ENCODE measurements at places on chromosomes 4 and X.

DNA sequence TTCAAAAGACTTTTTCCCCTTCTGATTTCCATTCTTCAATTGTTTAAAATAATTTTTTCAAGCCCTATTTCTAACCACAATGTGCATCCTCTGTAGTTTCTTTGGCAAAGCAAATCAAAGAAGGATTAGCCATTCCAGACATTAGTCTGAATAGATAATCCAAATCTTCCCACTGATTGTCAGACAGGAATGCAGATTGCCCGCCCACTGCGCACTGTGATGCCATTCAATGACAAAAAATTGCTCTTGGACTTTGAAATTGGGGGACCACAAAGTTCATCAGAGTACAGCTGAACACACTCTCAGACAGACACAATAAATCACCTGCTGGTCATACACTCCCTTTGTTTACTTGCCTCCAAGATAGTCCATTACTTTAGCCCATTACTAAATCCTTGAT lies 216.5 kb upstream of the DKK2 start:
- DNase-seq = no peak

DNA sequence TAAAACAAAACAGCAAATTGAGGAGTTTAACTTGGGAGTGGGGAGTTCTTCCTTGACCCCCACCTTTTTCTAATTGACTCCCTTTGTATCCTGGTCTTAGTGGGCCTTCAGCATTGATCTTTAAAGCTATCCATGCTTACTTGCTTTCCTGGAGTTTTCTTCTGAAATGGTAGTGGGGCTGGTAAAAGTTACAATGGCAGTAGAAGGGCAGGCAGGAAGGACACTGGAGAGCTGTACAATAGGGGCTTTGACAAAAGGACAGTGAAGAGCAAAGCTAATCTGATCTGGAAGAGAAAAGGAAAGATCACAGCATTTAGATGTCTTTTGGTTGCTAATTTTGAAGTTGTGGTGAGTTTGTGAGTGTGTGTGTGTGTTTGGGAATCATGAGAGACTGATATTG lies 111.5 kb downstream of the MID1 start:
- no peak for DNase-seq

DNA sequence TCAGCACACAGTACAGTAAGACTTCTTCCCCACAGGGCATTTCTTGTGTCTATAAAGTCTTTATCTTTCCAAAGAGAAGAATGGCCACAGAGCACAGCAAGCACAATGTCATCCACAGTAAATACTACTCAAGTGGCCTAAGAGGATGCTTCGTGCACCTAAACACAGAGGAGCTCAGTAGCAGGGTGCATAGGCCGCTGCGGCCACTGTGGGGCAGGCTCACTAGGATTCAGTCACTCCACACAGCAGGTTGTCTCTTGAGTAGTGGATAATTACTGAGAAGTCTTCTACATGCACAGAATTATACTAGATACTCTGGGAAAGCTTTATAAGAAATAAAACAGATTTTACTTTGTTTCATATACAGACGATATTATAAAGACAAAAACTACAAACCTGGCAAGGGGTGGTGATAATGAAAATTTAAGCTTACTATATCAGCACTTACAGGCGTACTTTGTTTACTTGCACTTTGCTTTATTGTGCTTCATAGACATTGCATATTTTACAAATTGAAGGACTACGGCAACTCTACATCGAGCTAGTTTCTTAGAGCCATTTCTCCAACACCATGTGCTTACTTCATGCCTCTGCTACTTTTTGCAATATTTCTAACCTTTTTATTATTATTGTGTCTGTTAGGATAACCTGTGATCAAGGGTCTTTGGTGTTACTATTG lies 78.5 kb downstream of the PRDM5 start:
- DNase-seq = no peak

DNA sequence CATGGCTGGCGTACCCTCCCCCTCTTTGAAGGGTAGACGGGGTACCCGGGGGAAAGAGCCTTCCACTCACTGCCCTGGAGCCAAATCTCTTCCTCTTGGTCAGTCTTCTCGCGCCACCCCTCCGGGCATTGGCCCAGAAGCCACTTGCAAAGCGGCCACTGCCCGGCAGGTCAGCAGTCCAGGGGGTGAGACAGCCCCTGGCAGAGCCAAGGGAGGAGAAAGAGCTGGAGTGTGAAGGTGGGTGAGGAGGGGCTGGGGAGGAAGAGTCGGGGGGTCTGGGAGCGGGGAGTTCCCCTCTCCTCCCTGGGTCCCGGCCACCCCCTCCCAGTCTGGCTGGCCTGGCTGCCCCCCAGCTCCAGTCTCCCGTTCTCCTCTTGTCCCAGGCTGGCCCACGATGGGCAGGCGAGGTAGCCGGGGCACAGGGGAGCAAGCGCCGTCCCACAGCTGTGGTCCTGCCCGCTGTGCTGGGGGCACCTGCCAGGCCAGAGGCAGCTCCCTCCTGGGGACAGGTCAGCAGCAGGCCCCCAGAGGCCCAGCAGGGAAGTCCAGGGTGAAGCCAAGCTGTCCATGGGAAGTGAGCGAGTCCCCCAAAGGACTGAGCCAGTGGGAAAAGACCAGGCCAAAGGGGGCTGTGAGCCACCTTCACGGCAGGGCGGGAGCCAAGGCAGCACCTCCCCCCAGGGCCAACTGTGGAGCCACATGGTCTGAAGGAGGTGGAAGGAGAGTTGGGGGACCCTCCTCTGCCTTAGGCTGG lies 21.6 kb upstream of the DUSP9 start:
- no peak for DNase-seq

DNA sequence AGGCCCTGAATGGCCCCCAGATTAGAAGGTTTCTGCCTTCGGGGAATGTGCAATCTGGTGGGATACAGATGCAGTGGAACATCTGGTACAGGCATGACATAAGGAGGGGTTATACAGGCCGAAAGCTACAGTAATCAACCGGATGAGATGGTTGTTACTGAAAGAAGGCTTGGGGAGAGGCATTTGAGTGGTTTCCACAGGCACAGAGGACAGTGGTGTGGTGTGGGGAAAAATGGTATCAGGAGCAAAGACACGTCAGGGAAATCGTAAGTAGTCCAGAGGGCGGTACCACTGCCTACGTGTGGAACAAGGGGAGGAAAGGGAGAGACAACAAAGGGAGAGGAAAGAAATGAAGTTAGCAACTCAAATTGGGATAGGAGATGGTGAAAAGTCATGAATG lies 3.0 kb downstream of the PDLIM3 start:
- no peak for DNase-seq

DNA sequence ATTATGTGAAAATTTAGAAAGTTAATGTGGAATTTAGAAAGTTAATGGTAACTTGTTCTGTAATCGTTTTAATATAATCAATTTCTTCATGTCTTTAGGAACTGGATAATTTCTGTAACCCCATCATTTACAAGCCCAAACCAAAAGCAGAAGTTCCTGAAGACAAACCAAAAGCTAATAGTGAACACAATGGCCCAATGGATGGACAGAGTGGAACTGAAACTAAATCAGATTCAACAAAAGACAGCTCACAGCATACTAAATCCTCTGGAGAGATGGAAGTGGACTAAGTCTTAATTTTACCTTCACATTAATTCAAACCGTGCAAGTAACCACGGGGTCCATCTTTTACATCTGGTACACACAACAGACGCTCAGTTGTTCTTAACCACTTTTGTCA lies 48.1 kb upstream of the PLK4 start:
- no peak for DNase-seq

GRCh38 chr4:18100657-18101056 lies 79.1 kb upstream of the LCORL start:
- no peak for DNase-seq

GRCh38 chr4:105657117-105657765 lies 51.2 kb downstream of the INTS12 start:
- DNase-seq = no peak

DNA sequence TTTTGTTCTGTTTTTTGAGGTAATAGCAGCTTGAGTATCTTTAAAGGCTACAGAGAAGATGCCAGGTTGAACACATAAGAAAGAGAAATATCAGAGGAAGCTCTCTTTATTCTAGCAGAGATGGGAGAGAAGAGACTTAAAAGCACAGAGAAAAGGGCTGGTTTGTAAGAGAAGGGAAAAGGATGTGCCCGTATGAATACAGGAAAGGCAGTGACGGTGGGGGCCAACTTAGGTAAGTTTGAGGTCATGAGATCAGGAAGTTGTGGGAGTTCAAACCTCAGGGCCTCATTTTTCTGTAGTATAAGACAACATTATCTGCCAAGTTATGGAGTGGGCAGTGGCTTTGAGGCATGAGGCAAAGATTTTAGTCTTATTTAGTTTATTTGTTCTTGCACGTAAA lies 121.3 kb upstream of the S100G start:
- peak; percentile 0 for DNase-seq

DNA sequence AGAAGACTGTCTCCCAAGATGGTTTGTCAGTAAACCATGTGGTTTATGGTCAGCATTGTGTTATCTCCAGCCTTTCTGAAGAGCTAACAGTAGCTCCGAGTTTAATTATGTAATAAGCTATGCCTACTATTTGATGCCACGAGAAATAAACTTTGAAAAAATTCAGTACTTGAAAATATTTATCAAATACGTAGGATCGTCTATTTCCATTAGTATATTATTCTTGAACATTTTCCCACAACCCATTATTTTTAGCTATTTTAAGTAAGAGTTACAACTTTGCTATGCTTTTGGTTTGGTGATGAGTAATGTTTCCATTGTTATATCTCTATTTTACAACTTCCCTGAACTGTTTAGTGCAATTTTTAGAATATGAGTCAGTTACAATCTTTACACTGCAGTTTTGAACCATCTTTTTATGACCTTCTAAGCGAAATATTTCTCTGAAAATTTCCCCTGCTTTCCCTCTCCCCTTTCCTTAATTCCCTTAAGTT lies 44.5 kb upstream of the TRIM2 start:
- no peak for DNase-seq

GRCh38 chr4:47118192-47118929 lies 87.0 kb downstream of the GABRB1 start:
- DNase-seq = no peak

- DNase-seq = no peak
Observed at GRCh38 chr4:5460106-5460801, 248.1 kb downstream of the EVC2 start.

GRCh38 chr4:143344774-143345173 lies 8.1 kb downstream of the GAB1 start:
- DNase-seq = no peak

- peak; percentile 21 for DNase-seq
Observed at GRCh38 chr4:47010912-47011446, 17.6 kb upstream of the GABRA4 start.

DNA sequence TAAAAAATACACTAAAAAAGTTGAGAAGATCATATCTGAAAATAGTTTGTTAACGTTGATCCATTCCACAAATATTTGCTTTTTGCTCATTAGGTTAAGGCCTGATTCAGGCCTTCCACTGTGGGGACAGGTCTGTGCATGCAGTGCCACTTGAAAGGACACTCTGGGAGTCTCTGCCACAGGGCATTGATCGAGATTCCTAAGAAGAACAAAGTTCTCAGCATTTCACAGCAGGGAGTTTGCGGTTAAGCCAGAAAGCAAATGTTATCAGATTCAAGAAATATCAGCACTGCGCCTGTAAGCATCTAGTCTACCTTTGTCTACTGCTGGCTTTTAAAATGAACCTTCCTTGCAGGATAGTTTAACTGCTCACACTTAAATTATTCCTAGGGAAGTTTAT lies 62.2 kb upstream of the TNIP3 start:
- no peak for DNase-seq

DNA sequence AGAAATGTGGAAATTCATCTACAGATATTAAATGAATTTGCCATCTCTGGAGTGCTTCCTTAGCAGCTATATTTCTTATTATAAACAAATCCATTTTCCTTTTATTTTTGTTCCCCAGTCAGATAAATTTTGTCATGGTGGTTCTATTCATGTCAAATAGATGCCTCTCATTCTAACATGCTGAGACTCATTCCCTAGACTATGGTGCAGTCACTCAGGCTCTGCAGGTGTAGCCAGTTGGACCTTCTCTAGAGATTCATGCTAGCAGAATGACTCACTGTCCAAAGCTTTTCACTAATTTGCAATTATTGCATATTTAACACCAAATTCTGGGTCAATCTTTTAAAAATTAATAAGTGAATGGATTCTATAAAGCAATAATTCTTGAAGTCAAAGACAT lies 1392.7 kb downstream of the PCDH7 start:
- DNase-seq = no peak

DNA sequence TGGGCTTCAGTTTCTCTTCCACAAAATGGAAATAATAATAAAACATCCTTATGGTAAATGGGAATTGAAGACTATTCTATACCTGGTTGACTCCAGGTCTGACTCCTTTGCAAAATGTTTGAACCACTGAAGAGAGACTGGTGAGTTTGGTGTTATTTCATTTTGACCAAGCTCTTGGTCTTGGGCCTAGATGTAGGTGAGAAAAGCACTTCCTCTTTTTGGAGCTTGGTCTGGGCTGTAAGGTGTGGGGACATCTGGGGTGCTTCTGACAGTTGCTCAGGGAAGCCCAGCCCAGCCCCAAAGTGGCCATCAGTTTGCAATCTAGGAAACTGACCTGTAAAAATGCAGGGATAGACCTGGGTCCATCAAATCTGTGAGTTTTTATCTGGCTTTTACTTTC lies 26.8 kb upstream of the SOD3 start:
- DNase-seq = no peak

DNA sequence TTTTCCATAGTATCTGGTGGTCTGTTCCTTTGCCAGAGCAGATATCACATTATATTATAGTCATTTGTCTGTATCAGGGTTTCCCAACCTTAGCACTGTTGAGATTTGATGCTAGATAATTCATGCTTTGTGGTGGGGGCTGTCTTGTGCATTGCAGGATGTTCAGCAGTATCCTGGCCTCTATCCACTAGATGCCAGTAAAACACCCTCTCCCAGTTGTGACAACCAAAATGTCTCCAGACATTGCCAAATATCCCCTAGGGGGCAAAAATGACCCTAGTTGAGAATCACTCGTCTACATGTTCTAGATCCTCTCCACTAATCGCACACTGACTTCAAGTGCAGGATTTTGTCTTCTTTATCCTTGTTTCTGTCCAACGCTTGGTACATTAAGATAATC lies 160.8 kb downstream of the FANCB start:
- DNase-seq = no peak

GRCh38 chr4:11543706-11544105 lies 115.0 kb upstream of the HS3ST1 start:
- DNase-seq = no peak

DNA sequence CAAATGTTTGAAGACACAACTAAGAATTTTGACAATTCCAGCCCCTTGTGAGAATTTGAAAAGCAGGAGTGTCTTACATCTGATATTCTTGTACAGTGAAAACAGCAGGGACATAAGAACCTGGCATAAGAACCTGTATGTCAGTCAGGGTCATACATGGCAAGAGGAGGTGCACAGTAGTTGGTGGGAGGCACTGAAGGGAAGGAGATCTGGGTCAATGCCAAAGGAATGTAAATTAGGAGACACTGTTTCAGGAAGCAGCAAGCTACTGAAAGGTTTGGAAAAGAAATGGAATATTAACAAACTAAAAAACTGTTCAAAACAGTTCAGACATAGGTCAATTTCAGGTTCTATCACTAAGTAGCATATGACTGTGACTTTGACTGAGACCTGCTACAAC lies 25.0 kb upstream of the SPP1 start:
- no peak for DNase-seq

GRCh38 chr4:152728343-152728742 lies 48.5 kb upstream of the TMEM154 start:
- DNase-seq = no peak

Measured in CD4-positive, alpha-beta T cell treated with Interleukin-15 for 4 hours (primary cell).